ENCODE measurements at places on chromosomes 2 and 18.

- no peak for DNase-seq
Observed at GRCh38 chr2:124911560-124911959, 886.5 kb downstream of the CNTNAP5 start.

DNA sequence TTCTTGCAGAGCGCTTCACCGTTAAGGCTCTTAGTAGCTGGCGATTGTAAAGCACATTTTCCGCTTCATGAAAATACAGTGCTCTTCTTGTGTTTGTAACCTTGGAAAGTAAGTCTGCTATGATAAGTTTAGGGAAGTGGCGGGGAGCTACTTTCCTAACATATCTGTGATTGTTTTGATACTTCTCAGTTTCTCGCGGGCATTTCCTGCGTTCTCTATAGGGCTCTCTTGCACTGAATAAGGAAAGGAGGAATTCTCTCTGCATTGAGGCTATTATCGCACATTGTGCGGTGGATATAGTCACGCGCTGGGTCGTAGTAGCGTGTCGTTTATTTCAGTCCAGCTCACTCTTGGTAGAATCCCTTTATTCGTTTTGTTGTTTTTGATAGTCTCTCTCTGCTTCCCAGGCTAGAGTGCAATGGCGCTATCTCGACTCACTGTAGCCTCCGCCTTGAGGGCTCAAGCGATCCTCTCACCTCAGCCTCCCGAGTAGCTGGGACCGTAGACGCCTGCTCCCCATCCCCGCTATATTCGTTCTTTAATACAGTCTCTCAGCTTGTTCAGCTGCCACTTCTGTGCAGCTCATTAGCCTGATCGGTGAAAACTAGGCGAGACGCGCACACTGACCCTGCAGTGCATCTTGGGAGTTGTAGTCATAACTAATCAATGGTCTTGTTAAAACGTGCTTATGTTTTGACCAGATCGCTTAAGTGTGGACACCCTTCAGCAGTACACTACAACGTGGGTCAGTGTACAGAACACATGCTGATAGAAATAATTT lies 1.0 kb upstream of the PPP4R3B start:
- DNase-seq = peak; percentile 47

DNA sequence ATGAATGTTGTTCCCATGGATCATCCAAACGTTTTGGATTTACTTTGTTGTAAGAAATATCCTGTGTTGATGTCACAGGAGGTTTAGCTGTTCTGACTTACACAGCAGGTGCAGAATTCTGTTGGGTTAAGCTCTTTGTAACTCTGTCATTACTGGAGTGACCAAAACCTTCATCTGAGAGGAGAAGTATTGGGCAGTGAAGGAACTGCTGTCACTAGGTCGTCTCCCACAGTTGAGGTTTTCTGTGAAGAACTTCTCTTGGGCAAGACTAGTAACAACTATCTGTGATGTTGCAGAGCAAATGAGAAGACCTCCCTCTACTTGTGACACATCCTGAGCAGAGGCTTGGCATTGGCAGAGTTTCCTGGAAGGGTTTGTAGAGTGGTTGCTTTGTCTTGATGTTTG lies 2.9 kb downstream of the SPTBN1 start:
- no peak for DNase-seq

DNA sequence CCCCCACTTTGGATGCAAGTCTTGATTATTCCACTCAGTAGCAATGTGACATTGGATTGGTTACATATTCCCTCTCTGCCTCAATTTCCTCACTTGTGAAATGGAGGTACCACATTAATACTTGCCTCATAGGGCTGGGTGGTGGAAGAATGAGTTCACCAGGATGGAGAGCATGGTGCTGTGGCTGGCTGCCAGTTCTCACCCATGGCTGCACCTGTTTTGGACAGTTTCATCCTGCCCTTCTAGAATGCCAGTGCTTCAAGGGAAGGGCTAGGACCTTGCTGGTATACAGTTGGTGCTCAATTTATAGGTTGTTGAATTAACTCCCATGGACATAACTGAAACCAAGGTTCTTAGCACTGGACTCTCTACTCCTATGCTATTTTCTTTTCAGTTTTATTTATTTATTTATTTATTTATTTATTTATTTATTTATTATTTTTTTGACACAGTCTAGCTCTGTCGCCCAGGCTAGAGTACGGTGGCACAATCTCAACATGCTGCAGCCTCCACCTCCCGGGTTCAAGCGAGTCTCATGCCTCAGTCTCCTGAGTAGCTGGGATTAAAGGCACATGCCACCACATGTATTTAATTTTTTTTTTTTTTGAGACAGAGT lies 5.3 kb upstream of the SH3RF3 start:
- DNase-seq = no peak

DNA sequence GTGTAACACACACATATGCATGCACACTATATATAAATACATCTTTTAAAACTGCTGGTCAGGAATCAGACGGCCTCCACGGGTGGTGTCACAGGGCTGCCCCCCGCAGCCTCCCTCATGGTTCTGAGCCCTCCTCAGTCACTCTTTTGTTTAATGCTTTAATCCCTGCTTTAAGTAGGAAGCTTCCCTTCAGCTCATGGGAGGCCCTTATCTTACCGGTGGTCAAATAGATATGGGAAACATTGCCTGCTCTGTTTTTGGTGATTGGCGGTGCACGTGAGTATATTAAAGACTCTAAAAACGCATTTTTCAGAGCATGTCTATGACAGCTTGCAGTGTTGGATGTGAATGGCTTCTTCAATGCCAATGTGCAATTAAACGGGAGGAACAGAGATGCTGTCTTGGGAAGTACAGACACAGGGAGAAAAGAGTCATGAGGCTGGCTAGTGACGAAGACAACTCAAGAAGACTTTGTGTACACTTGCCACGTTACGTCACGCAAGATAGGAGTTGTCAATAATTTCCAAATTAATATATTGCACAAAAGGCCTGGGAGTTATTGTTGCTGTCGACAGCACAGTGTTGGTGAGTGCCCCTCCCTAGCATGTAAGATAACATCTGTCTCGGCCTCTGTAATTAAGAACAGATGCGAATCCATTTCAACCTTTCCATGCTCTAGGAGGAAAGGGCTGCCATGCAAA lies 23.3 kb downstream of the GNLY start:
- no peak for DNase-seq

- DNase-seq = no peak
Observed at GRCh38 chr2:147863835-147864234, 19.0 kb downstream of the ACVR2A start.

GRCh38 chr2:134072341-134072740 lies 181.5 kb upstream of the MGAT5 start:
- DNase-seq = no peak

DNA sequence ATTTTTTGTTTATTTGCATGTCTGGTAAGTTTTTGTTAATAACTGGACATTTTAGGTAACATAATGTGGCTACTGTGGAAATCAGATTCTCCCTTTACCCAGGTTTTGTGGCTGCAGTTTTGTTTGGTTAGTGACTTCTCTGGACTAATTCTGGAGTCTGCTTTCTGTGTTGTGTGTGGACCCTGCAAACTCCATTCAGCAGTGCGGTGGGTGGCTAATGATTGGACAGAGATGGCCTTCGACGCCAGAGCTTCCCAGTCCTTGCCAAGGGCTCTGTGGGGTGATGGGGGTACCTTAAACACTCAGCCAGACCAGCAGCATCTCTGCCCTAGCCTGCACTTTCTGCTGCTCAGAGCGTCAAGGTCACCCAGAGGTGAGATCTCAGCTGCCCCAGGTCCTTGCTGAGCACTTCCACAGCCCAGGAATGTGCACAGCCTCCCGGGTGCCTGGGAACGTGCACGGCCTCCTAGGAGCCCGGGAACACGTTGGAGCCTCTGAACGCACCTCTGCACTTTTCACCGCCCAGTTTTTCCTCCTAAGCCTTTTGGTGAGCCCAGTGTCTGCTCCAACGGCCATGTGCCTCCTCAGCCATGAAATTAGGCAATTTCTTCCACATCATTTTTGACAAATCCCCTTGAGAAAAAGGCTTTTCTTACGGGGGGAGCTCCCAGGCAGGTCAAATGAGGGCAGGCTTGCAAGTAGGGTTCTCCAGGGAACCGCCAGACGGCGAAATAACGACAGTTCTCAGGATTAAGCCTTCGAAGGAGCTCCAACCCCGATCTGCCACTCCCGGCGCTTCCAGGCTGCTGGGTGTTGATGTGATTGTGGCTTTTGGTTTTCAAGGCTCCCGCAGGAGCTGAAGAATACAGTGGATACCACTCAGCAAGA lies 35.2 kb upstream of the KLF11 start:
- no peak for DNase-seq

GRCh38 chr2:222372993-222373392 lies 51.4 kb upstream of the SGPP2 start:
- DNase-seq = no peak

All from DMS79 treated with DMSO at 0.1 percent for 48 hours (cell line).